ENCODE measurements at places on chromosomes 1 and 21.

GRCh38 chr21:40445349-40445921, 401.5 kb downstream of the DSCAM start:
- no peak for DNase-seq

GRCh38 chr1:5254975-5255374, 600.6 kb downstream of the AJAP1 start:
- no peak for DNase-seq

DNA sequence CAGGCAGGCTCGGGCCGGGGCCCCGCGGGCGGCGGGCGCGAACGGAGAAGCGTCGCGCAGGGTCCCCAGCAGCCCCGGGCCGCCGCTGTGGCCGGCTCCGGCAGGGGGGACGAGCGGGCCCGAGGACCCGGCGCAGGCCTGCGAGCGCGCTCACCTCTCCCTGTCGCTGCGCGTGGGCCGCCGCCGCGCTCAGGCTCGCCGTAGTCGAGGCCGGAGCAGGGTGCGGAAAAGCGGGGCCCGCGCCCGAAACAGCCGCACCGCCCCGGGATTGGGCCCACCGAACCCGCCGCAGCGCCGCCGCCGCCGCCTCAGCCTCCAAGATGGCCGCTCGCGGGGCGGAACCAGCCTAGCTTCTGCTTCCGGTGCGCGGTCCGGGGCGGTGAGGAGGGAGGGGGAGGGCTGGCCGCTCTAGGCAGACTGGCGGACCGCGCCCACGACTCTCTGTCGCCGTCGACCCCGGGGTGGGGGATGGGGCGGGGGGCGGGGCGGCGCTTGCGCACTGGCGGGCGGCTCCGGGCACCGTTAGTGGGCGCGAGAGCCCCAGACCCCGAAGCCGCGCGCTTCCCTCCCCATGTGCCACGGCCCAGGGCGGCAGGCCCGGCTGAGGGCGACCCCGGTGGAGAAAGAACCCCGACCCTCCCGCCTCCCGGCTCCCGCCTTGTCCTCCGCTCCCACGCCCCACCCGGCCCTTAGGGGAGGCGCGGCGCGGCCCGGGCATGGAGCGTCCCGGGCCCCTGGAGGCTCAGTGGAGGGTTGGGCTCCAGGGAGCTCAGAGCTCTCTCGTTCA, at the start of gene UBE2J2:
Gene UBE2J2, minus strand, starts transcription at position 343 of the 787 bp plus-strand sequence. CDS start 5,862 bp downstream, outside the sequence.
- DNase-seq = peak; percentile 85

DNA sequence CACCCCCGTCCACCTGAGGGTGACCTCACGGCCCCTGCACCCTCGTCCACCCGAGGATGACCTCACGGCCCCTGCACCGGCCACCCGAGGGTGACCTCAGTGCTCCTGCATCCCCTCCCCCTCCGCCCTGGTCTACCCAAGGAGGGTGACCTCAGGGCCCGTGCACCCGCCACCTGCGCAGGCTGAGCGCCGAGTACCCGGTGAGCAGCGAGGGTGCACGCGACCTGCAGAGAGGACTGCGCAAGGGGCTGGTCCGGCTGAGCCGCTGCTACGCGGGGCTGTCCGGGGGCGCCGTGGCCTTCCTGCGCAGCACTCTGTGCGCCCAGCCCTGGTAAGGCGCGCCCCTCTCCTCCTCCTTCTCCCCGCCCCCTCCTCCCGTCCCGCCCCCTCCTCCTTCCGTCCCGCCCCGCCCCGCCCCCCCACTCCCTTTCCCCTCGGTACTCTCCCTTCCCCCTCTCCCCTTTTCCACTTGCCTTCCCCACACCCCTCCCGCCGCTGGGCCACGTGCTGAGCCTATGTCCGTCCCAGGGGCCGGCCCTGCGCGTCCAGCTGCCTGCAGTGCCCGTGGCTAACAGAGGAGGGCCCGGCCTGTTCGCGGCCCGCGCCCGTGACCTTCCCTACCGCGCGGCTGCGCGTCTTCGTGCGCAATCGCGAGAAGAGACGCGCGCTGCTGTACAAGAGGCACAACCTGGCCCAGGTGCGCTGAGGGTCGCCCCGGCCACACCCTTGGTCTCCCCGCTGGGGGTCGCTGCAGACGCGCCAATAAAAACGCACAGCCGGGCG, 28.4 kb downstream of the TRIM11 start:
- DNase-seq = no peak

- no peak for DNase-seq
Measured at GRCh38 chr1:39116860-39117728, 87.4 kb upstream of the MACF1 start.

DNA sequence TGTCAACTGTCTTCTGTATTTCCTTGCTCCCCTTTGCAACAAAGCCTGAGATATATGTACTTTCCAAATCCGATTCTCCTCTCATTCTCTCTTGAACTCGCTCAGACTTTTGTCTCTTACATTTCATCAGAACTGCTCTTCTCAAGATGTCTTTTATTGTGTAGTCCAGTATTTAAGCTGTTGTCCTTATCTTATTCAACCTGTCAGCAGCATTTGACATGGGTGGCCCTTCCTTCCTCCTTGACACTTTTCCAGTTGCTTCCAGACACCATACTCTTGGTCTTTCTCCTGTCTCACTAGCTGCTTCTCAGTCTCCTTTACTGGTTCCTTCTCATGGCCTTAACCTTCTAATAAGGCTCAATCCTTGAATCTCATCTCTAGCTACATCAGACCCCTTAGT, 47.0 kb downstream of the TSNAX start:
- no peak for DNase-seq

GRCh38 chr1:33005838-33006421, 30.8 kb downstream of the AK2 start:
- DNase-seq = no peak

DNA sequence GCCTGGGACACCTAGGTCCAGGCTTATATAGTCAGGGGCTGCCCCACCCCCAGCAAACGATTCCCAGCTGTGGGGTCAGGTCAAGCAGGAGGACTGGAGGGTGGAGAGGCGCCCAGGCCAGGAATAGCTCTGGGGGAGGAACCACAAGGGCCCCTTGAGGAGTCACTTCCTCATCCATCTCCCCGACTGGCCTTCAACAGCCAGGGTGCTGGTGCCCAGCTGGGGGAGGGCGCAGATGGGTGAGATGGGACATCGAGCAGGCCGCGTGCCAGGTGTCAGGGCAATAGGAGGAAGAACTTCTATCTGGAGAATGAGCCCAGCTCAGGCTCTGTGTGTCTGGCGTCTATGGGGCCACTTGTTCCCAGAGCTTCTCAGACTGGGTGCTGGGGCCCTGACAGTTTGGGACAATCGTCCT, 208 bp upstream of the MYBPH start:
- DNase-seq = no peak

GRCh38 chr1:48523558-48523957, 51.6 kb upstream of the SPATA6 start:
- DNase-seq = no peak

GRCh38 chr1:2925918-2926317, 95.3 kb upstream of the ACTRT2 start:
- DNase-seq = no peak

GRCh38 chr1:25037174-25038074, 107.3 kb upstream of the RUNX3 start:
- DNase-seq = no peak

DNA sequence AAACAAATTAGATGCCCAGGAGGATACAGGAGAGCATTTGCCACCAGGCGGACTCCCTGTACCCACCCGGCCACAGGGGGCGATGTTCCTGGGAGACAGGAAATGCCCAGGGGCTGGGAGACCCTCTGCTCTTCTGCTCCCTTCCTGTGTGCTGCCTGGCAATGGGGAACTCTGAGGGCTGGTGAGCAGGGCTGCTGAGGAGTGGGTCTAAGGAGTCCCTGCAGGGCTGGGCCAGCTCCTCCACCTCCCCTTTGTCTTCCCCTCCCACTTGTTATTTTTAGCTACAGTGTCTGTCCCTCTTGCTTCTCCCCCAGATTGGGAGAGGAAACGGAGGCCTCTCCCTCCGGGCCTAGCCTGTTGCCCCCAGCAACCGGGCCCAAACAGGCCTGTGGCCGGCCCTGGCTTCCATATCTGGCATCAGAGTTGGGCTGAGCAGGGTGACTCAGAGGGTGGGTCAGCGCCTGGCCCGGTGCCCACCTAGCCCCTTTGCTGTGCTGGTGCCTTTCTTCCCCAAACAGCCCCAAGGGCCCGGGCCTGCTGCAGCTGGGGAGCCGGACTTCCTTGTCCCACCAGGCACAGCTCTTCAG, 11.6 kb downstream of the LMNA start:
- no peak for DNase-seq

GRCh38 chr21:45532826-45533360, 9.3 kb downstream of the SLC19A1 start:
- DNase-seq = no peak

GRCh38 chr1:26478159-26478558, 5.9 kb downstream of the HMGN2 start:
- no peak for DNase-seq

DNA sequence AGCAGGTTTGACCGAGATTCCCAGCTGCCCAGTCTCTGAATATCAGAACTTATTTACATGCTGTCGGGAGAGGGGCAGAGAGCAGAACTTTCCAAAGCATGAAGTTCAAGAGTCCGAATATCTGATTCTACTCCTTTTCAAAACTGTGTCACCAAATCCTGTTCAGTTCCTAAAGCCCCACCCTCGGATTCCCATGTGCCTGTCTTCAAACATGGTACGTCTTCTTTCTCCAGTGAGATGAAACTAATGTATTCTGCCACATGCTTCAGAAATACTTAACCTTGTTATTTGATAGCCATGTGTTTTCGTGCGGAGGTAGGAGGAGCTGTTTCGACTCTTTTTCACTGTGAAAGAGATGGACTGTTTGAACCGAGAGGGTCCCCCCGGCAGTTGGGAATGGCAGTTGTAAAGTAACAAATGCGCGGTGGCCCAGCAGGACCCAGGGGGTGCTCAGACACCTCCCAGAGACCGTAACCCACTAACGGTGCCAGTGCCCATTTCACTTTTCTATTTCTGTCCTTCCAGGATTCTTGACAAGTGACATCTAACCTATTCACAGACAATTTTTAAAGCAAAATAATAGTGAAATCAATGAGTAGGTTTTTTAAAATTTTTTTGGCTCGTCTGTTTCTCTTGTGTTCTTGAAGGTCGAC, 67.2 kb downstream of the ZBTB18 start:
- DNase-seq = no peak

DNA sequence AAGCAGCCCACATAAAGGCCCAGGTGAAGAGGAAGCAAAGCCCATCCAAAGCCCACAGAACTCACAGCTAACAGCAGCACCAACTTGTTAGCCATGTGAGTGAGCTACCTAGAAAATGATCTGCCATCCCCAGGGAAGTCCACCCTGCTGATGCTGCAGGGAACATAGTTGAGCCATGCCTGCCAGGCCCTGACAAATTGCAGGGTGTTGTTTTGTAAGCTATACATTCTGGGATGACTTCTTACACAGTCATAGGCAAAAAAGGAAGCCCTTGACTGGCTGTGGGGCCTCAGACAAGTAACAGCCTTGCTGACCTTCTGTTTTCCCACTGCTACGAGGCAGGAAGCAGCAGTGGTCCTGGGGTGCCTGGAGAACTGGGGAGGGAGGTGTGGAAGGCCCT, 262.7 kb downstream of the MATN1 start:
- DNase-seq = no peak

DNA sequence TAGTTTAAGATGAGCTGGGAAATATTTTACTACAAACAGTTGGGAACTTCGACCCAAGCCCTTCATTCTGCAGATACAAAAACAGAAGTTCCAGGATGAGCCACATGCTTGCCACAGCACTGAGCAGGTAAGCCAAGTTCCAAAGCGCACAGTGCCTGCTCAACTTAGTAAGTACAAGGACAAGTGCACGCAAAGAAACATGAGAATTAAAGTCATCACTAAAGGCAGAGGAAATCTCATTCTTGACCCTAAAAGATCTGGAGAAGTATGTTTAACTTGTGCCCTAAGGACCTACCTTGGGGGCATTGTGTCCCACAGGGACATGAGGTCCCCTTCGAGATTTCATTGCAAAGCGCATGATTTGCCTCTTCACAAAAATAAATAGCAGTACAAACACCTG, 1.2 kb upstream of the UBAP2L start:
- DNase-seq = no peak

DNA sequence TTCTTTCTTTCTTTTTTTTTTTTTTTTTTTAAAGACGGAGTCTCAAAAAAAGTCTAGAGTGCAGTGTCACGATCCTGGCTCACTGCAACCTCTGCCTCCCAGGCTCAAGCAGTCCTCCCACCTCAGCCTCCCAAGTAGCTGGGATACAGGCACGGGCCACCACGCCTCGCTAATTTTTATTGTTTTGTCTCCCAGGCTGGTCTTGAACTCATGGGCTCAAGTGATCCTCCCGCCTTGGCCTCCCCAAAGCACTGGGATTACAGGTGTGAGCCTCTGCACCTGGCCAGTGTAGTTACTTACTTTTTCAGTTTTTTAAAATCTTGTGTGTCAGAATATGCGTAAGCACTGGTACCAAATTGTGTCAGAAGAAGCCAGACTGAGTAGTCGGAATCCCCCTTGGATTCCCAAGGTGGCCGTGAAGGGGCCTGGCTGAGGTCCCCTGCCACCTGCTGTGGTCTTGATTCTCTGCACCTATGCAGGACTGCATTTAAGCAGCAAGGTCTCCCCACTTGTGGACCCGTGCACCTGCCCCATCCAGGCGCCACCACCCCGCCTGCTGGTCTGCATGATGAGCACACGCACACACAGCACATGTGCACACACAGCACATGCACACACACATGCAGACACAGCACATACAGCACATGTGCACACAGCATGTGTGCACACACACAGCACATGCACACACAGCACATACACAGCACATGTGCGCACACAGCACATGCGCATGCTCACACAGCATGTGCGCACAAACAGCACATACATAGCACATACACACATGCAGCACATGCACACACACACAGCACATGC, 47.5 kb downstream of the PCNT start:
- DNase-seq = no peak

DNA sequence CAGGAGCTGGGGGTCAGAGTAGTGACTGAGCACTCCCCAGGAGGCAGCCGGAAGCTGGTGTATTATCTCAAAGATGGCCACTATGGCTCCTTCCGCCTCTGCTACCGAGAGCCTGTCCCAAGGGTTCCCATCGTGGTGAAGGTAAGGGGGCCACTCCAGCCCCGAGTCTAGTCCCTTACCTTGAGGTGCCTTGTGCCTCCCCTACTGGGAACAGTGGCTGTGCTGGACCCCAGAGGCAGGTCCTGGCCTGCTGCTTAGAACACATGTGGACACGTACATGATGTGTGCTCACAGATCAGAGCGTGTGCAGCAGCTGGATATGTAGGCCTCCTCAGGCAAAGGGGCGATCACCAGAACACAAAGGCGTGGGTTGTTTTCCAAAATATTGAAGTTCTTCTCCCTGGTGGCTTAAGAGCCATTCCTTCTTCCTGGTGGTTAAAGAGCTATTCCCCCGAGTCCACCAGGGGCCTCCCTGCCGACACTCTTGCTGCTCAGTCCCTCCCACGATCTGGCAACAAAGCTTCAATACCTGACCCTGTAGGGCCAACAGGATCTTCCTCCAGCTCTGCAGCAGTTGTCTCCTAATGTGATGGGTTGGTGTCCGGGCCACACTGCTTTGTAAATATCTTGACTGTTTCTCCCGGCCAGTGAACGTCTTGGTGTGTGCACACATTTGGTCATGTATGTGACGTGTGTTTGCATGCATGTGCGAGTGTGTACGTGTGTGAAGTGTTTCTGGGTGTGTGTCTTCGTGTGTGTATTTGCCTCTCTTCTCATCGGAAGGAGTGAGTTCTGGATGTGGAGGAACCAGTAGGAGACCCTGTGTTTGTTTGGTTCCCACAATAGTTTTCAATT, 68.4 kb upstream of the TINAGL1 start:
- DNase-seq = no peak

- DNase-seq = no peak
Measured at GRCh38 chr1:234188454-234188792, 184.8 kb upstream of the COA6 start.
